Omental fat pad (tissue), 4 donors: ENCODE measurements at places on chromosomes 12 and 14.

DNA sequence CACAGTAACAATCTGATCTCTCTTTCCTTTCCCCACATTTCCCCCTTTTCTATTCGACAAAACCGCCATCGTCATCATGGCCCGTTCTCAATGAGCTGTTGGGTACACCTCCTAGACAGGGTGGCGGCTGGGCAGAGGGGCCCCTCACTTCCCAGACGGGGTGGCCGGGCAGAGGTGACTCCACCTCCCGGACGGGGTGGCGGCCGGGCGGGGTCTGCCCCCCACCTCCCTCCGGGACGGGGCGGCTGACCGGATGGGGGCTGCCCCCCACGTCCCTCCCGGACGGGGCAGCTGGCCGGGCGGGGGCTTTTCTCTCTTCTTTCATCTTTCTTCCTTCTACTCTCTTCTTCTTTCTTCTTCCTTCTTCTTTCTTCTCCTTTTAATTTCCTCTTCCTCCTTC lies 1.3 kb upstream of the NUBPL start:
- no peak for DNase-seq

GRCh38 chr12:107356266-107356936 lies 263.1 kb upstream of the CRY1 start:
- no peak for DNase-seq

GRCh38 chr12:92733661-92734060 lies 30.9 kb downstream of the PLEKHG7 start:
- no peak for DNase-seq

DNA sequence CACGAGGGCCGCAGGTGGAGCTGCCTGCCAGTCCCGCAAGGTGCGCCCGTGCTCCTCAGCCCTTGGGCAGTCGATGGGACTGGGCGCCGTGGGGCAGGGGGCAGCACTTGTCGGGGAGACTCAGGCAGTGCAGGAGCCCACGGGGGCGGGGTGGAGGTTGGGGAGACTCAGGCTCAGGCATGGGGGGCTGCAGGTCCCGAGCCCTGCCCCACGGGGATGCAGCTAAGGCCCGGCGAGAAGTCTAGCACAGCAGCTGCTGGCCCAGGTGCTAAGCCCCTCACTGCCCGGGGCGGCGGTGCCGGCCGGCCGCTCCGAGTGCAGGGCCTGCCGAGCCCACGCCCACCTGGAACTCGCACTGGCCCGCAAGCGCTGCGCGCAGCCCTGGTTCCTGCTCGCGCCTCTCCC lies 39.2 kb upstream of the P2RX7 start:
- no peak for DNase-seq

DNA sequence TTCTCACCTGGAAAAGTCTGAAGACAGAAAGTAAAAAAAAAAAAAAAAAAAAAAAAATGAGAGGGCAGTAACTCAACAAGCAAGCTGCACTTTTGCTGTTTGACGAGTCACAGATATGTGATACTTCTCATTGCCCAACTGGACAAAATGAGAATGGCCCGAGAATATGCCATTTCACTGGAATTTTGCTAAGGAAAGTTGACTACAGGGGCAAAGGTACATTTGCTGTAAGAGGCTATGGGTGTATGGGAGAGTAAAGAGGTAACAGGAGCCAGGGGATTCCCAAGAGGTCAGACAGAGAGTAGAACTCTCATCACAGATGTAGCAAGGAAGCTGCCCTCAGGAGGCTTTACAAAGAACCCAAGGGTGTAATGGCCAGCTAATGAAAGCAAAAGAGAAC lies 22.9 kb downstream of the KIF21A start:
- no peak for DNase-seq

DNA sequence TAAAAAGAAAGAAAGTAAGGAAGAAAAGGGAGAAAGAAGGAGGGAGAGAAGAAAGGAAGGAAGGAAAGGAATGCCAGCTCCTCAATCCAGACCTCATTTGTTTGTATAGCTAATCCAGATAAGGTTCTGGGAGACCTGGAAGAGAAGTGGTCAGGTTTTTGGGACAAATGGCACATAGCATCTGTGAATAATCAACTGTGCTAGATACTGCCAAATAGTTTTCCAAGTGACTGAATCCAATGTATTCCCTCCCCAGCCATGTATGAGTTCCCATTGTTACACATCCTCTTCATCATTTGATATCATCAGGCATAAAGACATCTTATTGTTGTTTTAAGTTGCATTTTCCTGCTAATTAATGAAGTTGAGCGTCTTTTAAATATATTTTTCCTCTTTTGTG lies 18.6 kb upstream of the PTGR2 start:
- DNase-seq = no peak

- no peak for DNase-seq
Measured at GRCh38 chr12:116293687-116294453, 16.4 kb upstream of the MED13L start.
